ENCODE measurements at places on chromosomes 7 and 10. TPM values are rescaled to one million over a fixed set of nuclear protein-coding genes. Genes with fewer than 3 reads are reported as not detected.

SLC35G1 gene
- total RNA-seq: 4.0 TPM

PNLIPRP2 gene
- total RNA-seq: not detected

DNA sequence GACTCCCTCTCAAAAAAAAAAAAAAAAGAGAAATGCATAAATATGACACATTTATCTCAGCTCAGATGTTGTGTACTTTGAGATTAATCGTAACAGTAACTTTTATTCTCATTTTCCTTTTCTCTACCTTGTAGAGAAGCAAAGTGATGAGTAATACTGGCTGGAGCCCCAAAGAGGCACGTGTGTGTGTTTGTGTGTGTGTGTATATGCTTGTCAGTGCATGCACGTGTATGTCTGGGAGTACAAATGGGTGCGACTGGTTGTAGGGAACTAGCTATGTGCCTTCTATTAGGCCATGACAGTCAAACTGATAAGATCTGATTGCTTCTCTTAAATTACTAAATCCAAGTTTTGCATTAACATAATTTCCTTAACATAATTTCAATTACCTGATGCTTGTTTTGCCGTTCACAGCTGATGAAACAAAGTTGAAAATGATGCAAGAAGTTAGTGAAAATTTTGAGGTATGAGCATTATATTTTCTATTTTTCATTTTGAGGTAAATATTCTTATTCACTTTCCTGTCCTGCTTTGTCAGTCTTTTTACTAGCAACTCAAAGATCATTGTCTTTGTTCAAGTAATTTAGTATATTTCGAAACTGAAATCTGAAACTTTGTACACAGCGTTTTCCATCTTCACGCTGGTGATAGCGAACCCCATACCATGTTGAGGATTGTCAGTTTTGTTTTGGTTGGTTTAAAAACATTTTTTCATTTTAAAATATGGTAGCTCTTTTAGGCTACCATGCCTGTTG is 3.4 kb downstream of the TRRAP start:
- DNase-seq: no peak

DNA sequence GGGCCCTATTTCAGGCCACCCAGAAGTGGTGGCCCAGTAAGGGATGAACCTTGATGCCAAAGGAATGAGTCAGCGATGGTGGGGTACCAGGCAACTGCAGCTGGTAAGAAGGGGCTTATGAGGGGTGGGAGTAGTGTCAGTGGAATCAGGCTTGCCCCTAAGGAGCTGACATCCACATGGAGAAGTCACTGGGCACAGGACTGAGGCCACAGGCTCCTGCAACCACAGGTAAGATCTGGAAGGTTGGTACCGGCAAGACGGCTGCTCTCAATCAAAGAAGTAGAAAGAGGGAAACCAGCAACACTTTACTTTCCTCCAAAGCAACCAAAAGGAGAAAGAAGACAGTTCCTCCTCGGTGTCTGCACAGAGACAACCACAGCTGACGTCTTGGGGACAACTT is 2.5 kb downstream of the GCK start:
- DNase-seq: no peak

DNA sequence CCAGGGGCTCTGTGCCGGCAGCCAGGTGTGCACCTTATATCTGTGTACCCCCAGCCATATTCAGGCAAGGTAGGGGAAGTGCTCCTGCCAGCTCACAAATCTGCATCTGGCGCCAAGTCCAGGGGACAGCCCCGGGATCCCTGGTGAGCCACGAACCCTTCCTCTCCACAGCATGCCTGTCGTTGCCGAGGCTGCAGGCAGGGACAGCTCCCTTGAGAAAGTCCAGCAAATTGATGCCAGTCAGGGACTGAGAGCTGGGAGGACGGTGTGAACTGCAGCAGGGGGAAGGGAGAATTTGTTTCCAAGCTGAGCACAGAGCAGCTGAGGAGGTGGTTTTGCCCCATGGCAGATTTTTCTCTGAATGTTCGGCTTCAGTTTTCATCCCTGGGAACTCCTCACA is 919 bp downstream of the PLA2G12B start:
- no peak for DNase-seq

GRCh38 chr10:3978174-3978573 is 193.2 kb upstream of the KLF6 start:
- DNase-seq: no peak

Data from activated T-cell treated with anti-CD3 and anti-CD28 coated beads, Interleukin-2, amount 50 U/mL, for 4 hours (primary cell).